Activated CD8-positive, alpha-beta T cell treated with anti-CD3 and anti-CD28 coated beads for 36 hours (primary cell): ENCODE measurements at places on chromosomes 13 and 19. TPM values are rescaled to one million over a fixed set of nuclear protein-coding genes. Genes with fewer than 3 reads are reported as not detected.
A peak's percentile ranks its signal among the peaks of the same experiment; 100 is the strongest.

DNA sequence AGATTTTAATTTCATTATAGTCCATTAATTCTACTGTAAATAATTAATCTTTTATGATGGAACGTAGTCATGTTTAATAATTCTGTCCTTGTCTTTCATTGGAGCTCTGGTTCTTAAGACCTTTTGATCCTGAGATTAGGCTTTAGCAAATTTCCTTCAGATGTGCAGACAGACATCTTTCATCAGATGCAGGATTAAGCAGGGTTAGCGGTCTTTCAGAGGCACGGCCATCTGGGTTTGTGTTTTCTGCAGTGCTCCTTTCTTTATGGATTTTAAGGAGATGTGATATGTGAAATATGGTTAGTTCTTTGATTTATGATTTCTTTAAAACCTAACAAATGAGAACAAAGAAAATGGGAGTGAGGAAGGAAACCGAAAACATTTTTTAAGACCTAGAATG lies 643.9 kb upstream of the SGCG start:
- no peak for DNase-seq

DNA sequence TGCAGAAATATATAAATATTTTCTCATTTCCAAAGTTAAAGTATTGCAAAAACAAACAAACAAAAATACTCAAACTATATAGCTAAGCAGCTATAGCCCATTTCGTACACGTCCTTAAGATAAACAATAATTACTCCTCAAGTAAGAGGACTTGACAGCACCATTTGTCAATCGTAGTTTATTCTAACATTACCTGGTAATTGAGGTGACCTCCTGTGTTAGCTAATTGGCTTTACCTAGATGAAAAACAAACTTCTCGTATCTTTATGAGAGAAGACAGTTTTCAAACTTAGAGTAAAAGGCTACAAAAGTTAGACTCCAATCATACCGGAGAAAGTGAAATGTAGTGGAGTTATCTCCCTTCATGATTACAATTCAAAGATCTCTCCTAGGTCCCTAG lies 1876.1 kb upstream of the PCDH20 start:
- DNase-seq, result no peak

The ZNF560 gene
- 0.16 TPM for total RNA-seq

DNA sequence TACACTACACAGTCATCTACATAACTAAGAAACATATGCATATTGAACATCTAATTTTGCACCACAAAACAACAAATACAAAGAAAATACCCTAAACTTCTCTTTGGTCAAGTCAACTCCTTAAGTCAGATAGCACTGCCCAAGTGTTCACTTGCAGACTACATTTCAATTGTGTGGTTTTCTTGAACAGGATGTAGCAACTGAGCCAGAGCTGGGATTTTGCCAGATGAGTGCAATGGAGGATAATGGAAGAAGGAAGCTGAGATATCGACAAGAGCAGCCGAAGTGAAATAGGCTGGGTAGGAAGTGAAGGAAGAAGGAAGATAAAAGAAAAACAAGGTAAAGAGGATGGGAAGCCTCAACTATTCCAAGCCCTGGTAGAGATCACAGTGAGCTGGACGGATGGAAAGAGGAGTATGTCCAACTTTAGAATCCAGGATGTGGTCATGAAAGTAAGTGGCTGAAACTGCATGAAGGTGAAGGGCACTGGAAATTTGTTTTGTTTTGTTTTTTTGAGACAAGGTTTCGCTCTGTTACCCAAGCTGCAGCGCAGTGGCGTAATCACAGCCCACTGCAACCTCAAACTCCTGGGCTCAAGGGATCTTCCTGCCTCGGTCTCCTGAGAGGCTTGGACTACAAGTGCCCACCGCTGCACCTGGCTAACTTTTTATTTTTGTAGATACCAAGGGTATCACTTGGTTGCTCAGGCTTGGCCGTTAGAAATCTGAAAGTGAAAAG lies 15.0 kb downstream of the NUFIP1 start:
- no peak for DNase-seq

The SERTAD3 gene
- total RNA-seq, result 11.2 TPM

The ERICH4 gene
- total RNA-seq, result not detected

GRCh38 chr13:106038752-106039151 lies 496.7 kb downstream of the EFNB2 start:
- no peak for DNase-seq

GRCh38 chr19:27966390-27966816 lies 1246.5 kb downstream of the UQCRFS1 start:
- no peak for DNase-seq

The ATP7B gene
- 1.1 TPM for total RNA-seq

The CBY2 gene
- total RNA-seq, result not detected

DNA sequence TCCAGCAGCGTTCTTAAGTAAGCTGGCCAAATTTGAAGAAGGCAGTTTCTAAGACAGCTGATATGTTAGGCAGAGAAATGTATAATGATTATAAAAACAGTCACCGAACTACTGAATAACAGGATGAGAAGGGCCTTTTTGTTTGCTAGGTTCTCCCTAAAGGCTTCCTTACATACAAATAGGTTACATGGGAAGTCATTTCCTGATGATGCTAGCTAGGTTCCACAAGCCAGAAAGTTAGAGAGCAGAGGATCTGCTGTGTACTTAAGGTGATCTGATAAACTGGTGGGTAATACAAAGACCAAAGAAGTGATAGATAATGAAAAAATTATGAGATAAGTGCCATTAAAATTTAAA lies 139.7 kb downstream of the VWA8 start:
- no peak for DNase-seq

The LAIR1 gene
- total RNA-seq, result 11.3 TPM

The C19orf12 gene
- total RNA-seq, result 33.3 TPM

DNA sequence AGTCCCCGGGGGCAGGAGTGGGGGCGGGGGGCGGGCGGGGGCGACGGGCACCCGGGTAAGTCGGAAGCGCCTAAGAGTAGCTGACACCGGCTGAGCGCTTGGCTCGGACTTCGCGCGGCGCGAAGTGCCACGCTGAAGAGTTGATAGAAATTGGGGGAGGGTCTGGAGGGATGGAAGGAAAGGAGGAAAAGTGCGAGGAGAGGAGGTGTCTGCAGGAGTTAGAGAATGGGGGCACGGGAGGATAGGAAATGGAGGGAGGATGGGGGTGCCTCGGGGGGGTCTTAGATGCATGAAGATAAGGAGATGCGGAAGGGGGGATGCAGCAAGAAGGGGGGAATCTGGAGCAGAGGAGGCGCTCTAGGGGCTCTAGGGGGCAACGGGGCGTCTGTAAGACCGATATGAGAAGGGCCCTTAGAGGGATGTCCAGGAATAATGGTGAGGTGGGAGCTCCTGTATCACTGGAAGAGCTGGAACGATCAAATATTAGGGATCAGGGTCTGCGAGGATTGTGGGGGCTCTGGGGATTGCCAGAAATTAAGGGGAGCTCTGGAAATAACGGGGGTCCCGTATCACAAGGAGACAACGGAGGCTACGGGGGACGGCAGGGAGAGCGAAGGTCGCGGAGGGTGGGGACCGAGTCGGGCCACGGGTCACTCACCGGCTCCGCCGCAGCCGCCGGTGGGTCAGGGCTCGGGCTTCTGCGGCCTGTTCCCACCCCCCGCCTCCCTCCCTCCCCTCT lies at the start of gene MYPOP:
TSS of gene MYPOP (minus strand) at position 702 of the 739 bp plus-strand sequence. CDS start 840 bp downstream, outside the sequence.
- peak; percentile 26 for DNase-seq

The GAPDHS gene
- total RNA-seq, result not detected
